Stimulated activated CD8-positive, alpha-beta memory T cell treated with anti-CD3 and anti-CD28 coated beads, Interleukin-4, amount 100 ng/mL, for 1 hour (primary cell): ENCODE measurements at places on chromosomes 3 and 15.

DNA sequence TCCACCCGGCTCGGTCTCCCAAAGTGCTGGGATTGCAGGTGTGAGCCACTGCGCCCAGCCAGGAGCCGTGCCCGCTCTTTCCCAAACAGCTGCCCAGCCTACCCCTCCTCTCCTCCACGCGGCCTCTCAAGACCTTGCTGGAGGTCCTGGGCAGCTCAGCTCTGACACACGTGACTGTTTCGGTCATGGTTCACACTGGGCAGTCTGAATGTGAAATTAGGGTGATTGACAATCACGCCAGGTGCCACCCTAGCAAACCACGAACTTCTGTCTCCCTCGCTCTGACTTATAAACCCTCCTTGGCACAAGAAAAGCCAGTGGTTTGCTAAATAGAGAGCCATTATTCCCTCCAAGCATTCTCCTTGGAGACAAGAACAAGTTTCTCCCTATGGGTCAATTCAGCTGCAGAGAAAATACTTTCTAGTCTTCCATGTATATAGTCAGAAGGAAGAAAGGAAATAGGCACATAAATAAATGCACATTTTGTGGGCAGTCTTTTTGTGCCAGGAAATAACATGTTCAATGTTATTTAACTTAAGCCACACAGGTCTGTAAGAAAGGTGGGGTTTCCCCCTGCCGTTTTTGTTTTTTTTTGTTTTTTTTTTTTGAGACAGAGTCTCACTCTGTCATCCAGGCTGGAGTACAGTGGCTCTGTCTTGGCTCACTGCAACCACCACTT lies 121.9 kb upstream of the MEF2A start:
- DNase-seq: no peak

DNA sequence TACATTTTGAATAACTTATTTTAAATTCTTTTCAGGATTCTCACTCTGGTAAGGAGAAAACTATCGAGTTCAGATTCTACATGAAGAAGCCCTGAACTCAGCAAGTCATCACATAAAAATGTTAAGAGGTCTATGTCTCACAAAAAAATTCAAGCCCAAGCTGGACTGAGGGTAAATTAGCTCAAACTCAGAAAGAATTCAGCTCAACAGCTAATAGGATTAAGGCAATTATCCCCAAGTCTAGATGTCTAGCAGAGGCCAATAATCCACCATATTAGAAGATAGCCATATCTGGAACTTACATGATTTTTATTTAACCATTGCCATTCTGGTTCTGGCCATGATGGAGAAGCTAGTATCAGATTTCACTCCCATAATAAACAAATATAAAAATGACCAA lies 909.7 kb downstream of the PLOD2 start:
- no peak for DNase-seq

GRCh38 chr3:12342151-12342550 lies 53.3 kb downstream of the PPARG start:
- DNase-seq: no peak

- DNase-seq: no peak
Observed at GRCh38 chr3:61060411-61060861, 190.8 kb downstream of the FHIT start.

DNA sequence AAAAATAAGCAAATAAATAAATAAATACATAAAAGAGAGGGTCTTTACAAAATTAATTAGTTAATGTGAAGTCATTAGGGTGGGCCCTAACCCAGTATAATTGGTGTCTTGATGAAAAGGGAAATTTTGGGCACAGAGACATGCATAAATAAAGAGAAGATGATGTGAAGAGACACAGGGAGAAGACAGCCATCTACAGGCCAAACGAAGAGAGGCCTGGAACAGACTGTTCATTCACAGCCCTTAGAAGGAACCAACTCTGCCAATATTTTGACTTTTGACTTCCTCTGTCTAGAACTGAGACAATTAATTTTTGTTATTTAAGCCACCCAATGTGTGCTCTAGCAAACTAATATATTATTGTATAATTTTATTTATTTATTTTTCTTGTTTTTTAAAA lies 29.6 kb upstream of the SELENOK start:
- DNase-seq: no peak
